ENCODE measurements at places on chromosomes 6 and 20.

- no peak overlapping the region for H3K4me3 ChIP-seq
- no peak overlapping the region for H3K27ac ChIP-seq
- no peaks in the 10 kb centered on the region for H3K27me3 ChIP-seq
- no peaks in the 10 kb centered on the region for H3K4me1 ChIP-seq
Measured at GRCh38 chr6:14934844-14935243, 311.0 kb upstream of the JARID2 start.

- H3K36me3 ChIP-seq, result no peaks in the 10 kb centered on the region
- no peaks in the 10 kb centered on the region for H3K27me3 ChIP-seq
- no peak overlapping the region for H3K27ac ChIP-seq
- H3K4me3 ChIP-seq, result no peak overlapping the region
- DNase-seq, result no peak
Measured at GRCh38 chr20:58623579-58624473, 27.3 kb upstream of the STX16 start.

- DNase-seq, result no peak
- peak overlapping the region; percentile 18 for H3K4me3 ChIP-seq
- H3K36me3 ChIP-seq, result no peaks in the 10 kb centered on the region
- H3K27ac ChIP-seq, result peak overlapping the region; percentile 87
- H3K27me3 ChIP-seq, result no peaks in the 10 kb centered on the region
Measured at GRCh38 chr6:10545482-10545881, 24.3 kb downstream of the GCNT2 start.

DNA sequence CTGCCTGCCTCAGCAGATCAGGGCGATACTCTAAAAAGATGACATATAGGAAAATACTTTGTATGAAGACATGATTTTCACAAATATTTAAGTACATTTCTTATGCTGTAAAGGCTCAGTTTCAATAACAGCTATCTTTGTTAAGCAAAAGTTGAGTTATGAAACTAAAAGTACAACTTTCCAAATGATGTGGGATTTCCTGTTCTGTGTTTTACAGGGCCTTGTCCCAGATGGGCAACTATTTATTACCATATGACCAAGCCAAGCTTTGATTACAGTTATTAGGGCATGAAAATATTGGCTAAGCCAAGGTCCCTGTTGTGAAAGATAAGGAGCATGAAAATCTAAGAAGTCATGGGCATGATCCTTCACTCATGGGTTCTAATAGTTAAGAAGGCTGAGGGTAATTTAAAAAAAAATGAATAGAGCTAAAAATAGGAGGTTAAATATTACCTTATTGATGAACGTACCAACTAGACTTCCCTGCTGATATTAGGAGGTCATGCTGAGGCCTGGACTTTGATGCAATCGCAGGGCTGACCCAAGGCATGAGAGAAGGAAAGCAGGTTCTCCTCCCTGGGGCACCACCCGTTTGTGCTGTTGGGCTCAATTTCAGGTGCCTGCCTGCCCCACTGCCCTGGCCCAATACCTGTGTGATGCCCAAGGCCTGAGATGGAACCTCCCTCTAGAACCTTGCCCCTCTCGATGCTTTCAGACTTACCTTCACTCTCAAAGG, 294.4 kb upstream of the PRDM1 start:
- H3K4me3 ChIP-seq, result no peak overlapping the region
- H3K27me3 ChIP-seq, result no peaks in the 10 kb centered on the region

DNA sequence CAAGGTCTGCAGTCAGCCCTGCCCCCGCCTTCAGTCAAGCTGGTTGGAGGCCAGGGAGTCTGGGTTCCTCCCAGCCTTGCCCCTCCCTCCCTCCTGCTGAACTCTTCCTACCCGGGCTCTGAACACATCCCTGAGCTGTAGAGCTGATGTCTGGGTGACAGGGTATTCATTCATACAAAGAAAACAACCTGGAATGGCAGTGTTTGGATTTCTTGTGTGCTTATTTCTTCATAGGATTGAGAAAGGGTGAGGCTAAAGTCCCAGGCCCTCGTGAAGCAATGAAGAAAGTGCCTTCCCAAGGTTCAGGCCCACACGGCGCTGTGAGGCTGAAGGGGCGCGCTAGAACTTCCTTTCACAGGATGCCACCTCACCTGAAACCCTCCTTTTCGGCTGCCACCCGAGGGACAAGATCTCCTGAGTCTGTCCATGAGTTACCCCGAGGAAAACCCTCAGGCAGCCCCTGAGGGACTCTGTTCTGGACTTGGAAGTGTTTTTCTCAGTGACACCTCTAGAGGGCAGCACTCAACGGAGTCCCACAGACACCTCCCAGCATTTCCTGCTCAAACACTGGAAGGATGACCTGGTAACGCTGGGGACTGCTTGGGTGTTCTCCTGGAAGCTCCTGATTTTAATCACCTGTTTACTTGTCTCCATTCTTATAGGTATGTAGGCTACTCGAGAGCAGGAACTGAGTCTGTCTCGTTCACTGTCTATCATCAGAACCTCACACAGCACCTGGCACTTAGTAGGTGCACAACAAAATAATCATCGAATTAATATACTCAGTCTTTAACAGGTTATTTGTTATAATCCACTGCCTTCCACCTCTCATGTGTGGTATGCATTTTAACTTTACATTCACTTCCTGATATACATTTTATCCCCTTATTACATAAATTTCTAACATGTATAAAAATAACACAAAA, 11.8 kb upstream of the GSTA1 start:
- DNase-seq, result no peak
- no peak overlapping the region for H3K4me3 ChIP-seq
- no peaks in the 10 kb centered on the region for H3K4me1 ChIP-seq
- no peaks in the 10 kb centered on the region for H3K27me3 ChIP-seq
- H3K27ac ChIP-seq, result no peak overlapping the region
- no peaks in the 10 kb centered on the region for H3K36me3 ChIP-seq

- no peaks in the 10 kb centered on the region for H3K27me3 ChIP-seq
- H3K4me1 ChIP-seq, result no peaks in the 10 kb centered on the region
- no peak for DNase-seq
- H3K4me3 ChIP-seq, result no peak overlapping the region
Measured at GRCh38 chr6:14310960-14311359, 193.4 kb downstream of the CD83 start.

GRCh38 chr6:129558248-129558647, 151.7 kb downstream of the ARHGAP18 start:
- no peaks in the 10 kb centered on the region for H3K27me3 ChIP-seq
- no peaks in the 10 kb centered on the region for H3K36me3 ChIP-seq

DNA sequence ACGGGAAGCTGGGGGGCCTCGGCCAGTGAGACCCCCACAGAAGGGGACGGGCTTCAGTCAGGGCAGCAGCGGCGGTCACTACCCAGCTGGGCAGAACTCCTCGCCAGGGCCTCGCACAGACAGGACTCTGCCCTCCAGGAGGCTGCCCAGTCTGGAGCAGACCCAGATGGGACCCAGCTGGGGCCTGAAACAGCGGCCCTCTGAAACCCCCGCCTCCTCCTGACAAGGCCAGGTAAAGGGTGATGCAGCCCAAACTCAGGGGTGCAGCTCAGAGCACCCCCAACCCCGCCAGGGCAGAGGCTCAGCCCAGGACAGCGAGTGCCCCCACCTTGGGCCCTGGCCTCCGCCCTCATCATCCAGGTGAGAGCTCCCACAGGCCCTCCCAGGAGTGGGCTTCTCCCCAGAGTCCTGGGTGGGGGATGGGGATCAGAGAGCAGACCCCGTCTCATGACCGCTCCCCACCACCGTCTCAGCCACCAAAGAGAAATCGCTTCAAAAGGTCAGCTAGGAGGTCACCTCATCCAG, 2.2 kb downstream of the EEF1A2 start:
- peaks cover 45% of the 10 kb centered on the region for H3K4me1 ChIP-seq
- DNase-seq, result no peak
- H3K36me3 ChIP-seq, result no peaks in the 10 kb centered on the region
- H3K27me3 ChIP-seq, result peaks cover 32% of the 10 kb centered on the region
- H3K4me3 ChIP-seq, result peak overlapping the region; percentile 56

DNA sequence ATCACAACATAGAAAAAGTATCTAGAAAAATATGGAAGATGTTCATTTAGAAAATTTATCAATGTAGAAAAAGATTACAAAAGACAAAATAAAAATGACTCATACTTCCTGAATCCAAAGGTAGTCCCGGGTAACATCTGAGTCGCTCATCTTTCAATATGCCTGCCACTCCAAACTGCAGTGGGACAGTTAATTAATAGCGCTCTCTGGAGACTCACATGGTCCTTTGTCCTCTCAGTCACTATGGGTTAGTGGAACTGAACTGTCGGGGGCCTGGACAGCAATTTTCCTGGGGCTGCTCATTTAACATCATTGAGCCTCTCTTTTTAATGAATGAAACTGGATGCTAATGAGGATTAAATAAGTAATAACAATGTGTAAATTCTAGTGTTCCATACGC, 103.4 kb downstream of the MAP3K4 start:
- H3K4me3 ChIP-seq, result no peak overlapping the region
- H3K27ac ChIP-seq, result no peak overlapping the region

- no peak overlapping the region for H3K27ac ChIP-seq
- DNase-seq, result no peak
- no peaks in the 10 kb centered on the region for H3K4me1 ChIP-seq
- no peak overlapping the region for H3K4me3 ChIP-seq
- H3K27me3 ChIP-seq, result no peaks in the 10 kb centered on the region
- peaks cover 55% of the 10 kb centered on the region for H3K36me3 ChIP-seq
Measured at GRCh38 chr20:49100972-49101371, 54.9 kb downstream of the CSE1L start.

GRCh38 chr6:20564777-20565176, 30.5 kb downstream of the CDKAL1 start:
- no peak overlapping the region for H3K4me3 ChIP-seq
- H3K27ac ChIP-seq, result no peak overlapping the region
- H3K36me3 ChIP-seq, result no peaks in the 10 kb centered on the region
- no peak for DNase-seq
- no peaks in the 10 kb centered on the region for H3K27me3 ChIP-seq

DNA sequence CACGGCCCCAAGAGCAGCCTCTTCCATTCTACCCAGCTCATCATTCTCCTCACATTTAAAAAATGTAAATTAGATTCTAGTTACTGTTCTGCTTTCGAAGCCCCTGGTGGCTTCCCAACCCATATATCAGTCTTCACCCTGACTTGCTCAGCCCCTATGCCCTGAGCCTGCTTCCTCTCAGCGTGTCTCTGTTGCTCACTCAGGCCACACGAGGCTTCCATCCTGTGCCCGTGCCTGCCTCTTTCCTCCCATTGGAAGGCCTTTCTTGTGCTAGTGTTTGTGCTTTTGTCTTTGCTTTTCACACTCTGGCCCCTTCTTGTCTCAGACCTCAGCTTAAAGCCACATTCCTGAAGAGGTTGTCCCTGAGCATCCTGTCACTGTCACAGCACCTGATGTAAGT, 78.1 kb downstream of the AFDN start:
- no peak overlapping the region for H3K27ac ChIP-seq
- no peaks in the 10 kb centered on the region for H3K36me3 ChIP-seq
- peaks cover 5% of the 10 kb centered on the region for H3K4me1 ChIP-seq
- H3K27me3 ChIP-seq, result no peaks in the 10 kb centered on the region
- no peak overlapping the region for H3K4me3 ChIP-seq
- no peak for DNase-seq

- H3K4me3 ChIP-seq, result no peak overlapping the region
- no peaks in the 10 kb centered on the region for H3K36me3 ChIP-seq
- no peak for DNase-seq
- no peaks in the 10 kb centered on the region for H3K27me3 ChIP-seq
- no peak overlapping the region for H3K27ac ChIP-seq
- no peaks in the 10 kb centered on the region for H3K4me1 ChIP-seq
Measured at GRCh38 chr6:36947570-36948351, 6.8 kb upstream of the PI16 start.

DNA sequence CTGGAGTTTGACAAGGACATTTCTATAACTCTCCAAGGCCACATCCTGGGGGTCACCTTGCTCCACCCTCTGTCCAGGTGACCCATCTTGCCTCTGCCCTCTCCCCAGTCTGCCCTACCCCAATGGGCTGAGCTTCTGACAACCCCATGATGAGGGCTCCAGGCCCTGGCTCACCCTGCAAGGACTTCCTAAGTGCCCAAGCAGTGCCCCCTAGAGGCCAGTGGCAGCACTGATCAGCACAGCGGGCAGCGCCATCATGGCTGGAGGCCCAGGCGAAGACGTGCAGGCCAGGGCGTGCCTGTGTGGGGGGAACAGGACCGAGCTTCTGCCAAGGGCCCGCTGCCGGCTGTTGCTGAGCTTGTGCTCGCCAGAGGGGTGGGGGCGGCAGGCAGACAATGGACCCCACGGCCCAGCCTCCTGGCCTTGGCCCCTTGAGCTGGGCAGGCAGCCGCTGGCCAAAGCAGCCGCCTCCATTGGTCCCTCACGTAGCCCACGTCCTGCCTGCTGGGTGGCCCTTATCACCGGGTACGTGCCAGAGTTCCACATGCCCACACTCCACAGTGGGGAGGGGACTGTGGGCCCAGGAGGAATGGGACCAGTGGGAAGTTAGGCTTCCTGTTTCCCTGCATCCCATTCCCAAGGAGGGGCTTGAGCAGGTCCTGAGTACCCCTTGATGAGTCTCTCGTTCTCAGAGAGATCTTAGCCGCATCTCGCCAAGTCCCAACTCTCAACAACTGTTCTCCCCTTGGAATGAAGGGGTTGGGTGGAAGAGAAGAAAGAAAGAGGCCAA, 64.3 kb downstream of the MRPL14 start:
- H3K4me3 ChIP-seq, result no peak overlapping the region
- H3K36me3 ChIP-seq, result no peaks in the 10 kb centered on the region
- no peaks in the 10 kb centered on the region for H3K27me3 ChIP-seq
- DNase-seq, result no peak
- peak overlapping the region; percentile 71 for H3K27ac ChIP-seq

DNA sequence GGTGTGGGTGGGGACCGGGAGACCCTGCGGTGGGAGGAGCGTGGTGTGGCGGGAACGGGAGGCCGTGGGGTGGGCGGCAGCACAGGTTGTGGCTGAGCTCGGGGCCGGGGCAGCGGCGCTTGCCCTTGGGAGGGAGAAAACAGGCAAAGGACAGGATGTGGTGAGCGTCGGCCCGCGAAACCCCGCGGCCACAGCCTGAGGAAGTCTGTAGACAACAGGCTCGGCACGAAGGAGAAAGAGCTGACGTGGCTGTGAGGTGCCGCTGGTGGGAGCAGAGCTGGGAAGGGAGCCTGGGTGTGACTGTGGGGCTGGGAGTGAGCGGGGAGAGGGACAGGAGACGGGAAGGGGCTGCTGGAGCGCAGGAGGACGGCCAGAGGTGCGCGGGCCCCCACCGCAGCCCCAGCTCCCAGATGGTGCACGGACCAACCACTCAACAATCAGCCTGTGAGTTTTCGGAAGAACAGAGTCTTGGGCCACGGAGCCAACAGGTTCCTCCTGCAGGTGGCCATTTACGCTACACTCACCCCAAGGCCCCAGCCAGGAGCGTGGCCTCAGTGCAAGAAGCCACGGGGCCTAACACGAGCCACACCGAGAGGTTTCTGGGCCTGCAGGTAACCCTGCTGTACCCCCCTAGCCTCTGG, 202.8 kb downstream of the DLL1 start:
- DNase-seq, result no peak
- no peak overlapping the region for H3K27ac ChIP-seq
- H3K4me3 ChIP-seq, result peak overlapping the region; percentile 39
- H3K4me1 ChIP-seq, result peaks cover 7% of the 10 kb centered on the region

DNA sequence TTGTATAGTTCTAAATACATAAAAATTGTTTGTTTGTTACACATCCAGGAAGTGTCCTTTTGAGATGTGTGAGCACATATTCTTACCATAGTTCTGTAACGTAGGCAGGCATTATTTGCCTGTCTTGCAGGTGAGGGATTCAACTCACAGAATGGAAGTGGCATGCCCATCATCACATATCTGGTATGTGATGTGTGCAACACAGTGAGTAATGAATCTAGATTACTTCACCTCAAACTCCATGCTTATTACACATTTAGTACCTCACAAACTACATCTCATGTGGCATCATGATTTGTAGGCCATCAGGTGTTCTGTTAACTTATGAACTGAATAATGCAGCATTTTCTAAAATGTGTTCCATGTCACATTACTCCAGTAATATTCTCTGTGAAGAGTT, 181.6 kb downstream of the PLCB4 start:
- DNase-seq, result no peak
- no peaks in the 10 kb centered on the region for H3K27me3 ChIP-seq
- no peak overlapping the region for H3K27ac ChIP-seq
- no peaks in the 10 kb centered on the region for H3K4me1 ChIP-seq

Data from esophagus muscularis mucosa (tissue), 4 donors.